ENCODE measurements at places on chromosomes 16 and 17.

DNA sequence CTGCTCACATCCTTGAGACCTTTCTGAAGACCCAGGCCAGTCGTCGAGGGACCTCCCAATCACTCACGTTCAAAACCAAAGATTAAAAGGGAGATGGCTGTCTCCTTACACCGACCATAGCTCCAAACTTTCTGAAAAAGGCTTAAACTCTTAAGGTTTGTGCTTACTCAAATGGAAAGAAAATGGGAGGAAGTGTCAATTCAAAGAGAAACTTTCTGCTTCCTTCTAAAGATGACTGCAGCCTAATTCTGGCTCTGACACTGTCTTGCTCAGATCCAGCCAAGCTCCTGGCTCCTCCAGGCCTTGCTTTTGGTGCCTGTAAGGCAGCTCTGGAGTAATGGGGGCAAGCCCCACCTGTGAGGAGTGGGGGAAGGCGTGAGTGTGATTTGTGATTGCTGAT, 54.9 kb upstream of the WSB1 start:
- no peak for DNase-seq

DNA sequence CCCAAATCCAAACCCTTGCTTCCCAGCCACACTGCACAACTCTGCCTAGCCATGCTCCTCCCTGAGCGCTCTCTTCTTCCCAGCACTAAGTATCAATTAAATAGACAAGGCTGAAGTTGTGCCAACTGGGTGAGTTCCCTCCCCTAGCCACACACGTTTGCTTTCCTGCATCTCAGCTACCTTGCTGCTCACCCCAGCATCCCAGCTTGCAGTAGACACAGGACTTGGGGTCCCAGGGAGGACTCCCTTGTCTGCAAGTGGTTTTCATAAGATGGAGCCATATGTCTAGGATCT, 4.9 kb downstream of the CCDC182 start:
- no peak for DNase-seq

DNA sequence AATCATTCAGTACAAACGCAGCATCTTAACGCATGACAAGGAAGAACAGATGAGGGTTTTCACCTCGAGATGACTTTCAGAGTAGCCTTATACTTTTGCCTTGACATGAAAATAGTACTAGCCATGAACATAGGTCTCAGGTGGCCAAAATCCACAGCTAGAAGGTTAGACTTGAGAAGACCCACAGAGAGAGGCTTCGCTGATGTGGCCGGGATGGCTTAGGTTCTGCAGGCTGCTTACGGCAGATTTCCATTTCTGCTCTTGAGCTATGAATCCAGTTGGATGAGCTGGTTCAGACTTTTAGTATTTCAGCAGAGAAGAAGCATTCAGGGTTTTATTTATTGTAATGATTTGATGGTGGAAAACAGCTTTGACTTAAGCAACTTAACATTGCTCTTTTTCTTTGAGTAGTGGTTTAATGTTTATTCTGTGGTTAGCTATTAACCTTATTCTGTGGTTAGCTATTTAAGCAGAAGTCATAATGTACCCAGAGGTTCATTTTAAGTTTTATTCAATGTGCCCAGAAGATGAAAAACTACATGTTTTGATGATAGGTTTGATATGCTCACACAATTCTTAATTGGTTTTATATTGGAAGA, 7.6 kb downstream of the KRT24 start:
- DNase-seq: no peak

DNA sequence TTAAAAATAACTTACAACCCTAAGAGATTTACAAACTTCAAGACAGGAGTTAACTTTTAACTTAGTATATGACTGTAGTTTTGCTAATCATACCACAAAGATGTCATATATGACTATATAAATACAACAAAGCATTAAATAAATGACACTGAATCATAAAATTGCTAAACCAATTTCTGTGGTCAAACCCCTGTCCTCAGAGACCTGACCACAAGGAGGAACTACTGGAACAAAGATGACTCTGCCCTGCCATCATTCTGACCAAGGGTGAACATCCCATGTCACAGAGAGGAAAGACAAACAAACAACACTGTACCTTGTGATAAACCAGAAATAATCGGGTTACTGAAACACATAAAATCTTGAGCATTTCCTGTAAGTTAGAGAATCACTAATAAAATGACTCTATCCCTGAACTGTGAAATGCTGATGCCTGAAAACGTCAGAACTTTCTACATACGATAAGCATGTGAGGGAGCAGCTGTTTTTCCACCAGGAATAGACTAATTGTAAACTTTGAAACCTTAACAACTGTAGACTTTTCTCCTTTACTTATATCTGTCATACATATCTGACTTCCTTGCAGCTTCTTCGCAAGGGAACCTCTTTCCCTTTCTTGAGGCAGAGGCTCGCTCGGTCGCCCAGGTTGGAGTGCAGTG, 47.9 kb downstream of the WDR59 start:
- DNase-seq: no peak

GRCh38 chr16:78955206-78955605, 645.3 kb downstream of the MAF start:
- no peak for DNase-seq

GRCh38 chr16:68426347-68426652, 22.0 kb downstream of the SMPD3 start:
- no peak for DNase-seq

GRCh38 chr16:51355195-51355594, 204.1 kb upstream of the SALL1 start:
- DNase-seq: no peak

DNA sequence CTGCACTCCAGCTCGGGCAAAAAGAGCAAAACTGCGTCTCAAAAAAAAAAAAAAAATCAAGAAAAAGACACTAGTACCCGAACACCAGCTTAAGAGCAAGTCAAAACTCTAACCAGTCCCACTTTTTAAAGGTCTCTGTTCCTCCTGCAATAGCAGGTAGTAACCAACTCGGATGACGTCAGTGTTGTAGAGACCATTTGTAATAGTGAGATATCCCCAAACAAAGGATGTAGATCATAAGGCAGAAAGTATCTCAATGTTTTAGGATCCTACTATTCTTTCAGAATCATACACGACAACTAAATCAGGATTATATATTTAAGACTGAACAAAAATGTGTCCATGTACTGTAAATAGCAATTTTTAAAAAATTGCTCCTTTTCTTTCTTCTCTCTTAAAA, 2.4 kb downstream of the JPT1 start:
- no peak for DNase-seq

DNA sequence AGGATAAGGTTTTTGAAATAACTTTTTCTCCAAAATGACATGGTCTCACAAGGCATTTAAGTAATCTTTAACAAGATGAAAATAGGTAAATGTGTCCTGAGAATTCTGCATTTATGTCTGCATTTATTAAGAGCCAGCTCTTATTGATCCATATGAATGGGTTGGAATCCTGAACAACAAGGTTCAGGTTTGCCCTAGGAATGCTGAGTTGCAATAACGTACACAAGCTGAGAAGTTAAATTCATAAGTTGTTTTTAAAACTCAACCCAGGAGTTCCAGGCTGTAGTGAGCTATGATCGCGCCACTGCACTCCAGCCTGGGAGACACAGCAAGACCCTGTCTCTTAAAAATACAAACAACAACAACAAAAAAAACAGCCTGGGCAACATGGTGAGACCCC, 28.1 kb downstream of the GLG1 start:
- DNase-seq: no peak

GRCh38 chr17:50203086-50203485, 1.7 kb upstream of the COL1A1 start:
- no peak for DNase-seq

- no peak for DNase-seq
These were observed 147.4 kb downstream of the TMEM132E start for GRCh38 chr17:34726536-34727384.

Data from iPS DF 19.7 (cell line).